Right ventricle myocardium inferior (tissue), 1 donor: ENCODE measurements at places on chromosomes 16 and 17. TPM values are rescaled to one million over a fixed set of nuclear protein-coding genes. Genes with fewer than 3 reads are reported as not detected.
A peak's percentile ranks its signal among the peaks of the same experiment; 100 is the strongest.

Gene KRTAP3-2
- total RNA-seq: not detected

DNA sequence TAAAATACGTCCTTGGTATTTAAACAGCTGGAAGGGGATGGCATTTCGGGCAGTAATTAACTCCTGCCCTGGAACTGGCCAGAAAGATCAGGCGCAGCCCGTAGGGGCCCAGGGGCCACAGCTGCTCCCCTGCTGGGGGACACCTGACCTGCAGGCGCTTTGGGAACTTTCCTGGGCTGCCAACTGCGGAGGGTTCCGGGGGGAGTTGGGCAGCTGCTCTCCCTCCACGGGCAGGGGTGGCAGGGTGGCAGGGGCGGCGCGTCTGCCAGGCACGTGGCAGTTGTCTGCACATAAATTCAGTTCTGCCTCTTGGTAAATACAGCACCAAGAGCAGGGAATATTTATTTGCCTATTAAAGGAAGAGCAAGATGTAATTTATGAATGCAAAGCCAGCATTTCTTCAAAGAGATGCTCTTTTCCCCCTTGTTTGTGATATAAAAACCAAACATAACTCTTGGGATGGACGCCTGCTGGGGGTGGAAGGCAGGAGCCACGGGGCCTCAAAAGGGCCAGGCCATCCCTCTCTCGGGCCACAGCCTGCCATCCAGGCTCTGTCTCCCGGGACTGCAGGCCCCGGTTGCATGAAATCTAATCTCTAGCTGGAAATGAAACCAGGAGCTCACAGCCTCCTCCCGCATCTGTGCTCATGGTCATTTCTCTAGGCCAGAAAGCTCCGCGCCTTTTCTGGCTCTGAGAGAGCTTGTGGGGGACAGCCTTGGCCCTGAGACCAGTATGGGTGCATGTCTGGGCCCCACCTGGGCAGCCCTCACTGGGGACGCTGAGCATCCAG lies 29.9 kb upstream of the CHMP6 start:
- DNase-seq: peak; percentile 37

Gene GAST
- total RNA-seq: not detected

Gene TRAP1
- total RNA-seq: 134 TPM

Gene CTRB1
- not detected for total RNA-seq

Gene CCL18
- 3.7 TPM for total RNA-seq

DNA sequence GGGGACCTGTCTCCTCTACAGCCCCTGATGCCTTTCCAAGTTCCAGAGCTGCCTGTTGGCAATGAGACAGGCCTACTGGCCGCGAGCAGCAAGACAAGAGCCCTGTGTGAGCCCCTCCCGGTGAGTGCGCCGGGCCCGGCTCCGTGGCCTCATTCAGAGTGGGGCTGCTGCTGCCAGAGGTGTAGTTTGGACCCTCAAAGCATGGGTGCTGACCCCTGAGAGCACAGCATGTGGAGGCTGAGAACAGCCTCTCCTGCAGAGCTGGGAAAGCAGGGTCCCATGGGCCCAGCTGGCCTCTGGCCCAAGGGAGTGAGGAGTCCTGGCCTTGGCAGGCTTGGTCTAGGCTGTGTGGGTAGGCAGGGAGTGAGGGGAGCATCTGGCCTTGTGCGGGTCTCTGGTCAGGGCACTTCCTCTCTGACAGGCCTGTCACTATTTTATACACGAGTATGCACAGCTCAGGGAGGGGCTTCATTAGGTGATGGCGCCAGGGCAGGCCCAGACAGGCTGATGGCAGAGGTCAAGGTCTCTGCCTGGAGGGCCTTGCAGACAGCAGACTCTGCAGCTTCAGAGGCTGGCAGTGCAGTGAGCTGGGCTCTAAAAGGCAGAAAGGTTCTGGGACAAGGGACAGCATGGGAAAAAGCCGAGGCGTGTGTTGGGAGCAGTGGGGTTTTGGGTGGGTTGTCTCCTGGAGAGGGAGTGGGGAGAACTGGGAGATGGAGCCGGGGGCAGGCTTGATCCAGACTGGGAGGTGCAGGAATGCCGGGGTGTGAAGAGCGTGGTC lies 43.4 kb downstream of the ADCY7 start:
- DNase-seq: peak; percentile 57

- DNase-seq: no peak
These were observed 241.1 kb downstream of the SOX9 start for GRCh38 chr17:72361892-72362291.

DNA sequence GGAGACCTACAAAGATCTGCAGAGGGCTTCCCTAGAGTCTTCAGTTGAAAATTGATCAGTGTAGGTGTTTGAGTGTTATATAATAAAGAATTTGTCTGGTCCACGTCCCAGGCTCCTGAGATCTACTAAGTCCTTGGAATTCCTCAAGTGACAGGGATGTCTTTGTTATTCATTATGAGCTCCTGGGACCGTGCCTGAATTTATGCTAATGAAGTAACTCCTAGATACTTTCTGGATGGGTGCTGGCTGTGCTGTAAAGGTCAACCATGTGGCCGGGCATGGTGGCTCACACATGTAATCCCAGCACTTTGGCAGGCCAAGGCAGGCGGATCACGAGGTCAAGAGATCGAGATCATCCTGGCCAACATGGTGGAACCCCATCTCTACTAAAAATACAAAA lies 43.7 kb downstream of the CDC27 start:
- no peak for DNase-seq

GRCh38 chr17:75402026-75402425 lies 3.5 kb downstream of the GRB2 start:
- DNase-seq: no peak

GRCh38 chr16:69482410-69482991 lies 58.1 kb downstream of the CYB5B start:
- DNase-seq: peak; percentile 77

GRCh38 chr17:6995500-6996255 lies at the start of gene ALOX12:
Gene ALOX12, plus strand, starts transcription at chr17:6996049. Its CDS starts 69 bp downstream, at chr17:6996118.
- DNase-seq: no peak

DNA sequence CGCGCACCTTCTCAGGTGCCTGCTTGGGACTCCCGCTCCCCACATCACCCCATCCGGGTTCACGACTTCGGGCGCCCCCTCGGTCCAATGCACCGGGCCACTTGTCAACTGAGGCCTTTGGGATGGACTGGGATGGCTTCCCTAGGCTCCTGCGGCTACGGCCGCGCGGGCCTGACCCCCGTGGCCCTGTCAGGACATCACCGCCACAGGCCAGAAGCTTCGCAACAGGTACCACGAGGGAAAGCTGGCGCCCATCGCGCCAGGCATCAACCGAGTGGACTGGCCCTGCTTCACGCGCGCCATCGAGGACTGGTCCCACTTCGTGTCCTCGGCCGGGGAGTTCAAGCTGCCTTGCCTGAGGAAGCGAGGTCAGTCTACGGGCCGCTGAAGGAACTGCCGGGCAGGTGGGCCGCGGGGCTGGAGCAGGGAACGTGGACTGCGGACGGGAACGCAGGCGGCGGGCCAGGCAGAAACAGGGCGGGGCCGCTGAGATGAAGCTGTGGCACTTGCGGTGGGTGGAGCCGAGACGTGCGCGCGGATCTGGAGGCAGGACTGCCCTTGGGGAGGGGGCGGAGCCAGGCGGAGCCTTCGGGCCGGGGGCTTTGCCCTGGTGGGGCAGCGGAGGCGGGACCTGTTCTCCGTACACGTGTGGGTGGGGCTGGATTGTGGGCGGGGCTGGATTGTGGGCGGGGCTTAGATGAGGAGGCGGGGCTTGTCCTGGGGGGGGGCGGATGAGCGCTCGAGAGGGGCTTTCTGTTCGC lies 13.7 kb upstream of the CNGB1 start:
- peak; percentile 94 for DNase-seq

GRCh38 chr17:60618854-60619526 lies 19.0 kb downstream of the PPM1D start:
- no peak for DNase-seq

GRCh38 chr17:63567229-63567628 lies 17.0 kb downstream of the DCAF7 start:
- DNase-seq: no peak

DNA sequence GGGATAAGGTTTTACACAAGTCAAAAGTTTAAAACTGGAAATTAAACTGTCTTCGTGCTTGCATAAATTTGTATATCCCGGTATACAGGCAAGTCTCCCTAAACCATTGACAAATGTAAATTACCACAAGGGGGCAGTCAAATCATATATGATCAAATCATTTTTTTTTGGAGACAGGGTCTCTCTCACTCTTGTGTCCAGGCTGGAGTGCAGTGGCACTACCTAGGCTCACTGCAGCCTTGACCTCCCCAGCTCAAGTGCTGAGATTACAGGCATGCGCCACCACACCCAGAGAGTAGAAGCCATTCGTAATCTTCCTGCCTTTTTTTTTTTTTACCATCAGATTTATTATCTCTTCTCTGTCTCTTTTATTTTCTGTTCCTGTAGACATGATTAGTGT lies 18.5 kb downstream of the TOP2A start:
- no peak for DNase-seq

- DNase-seq: peak; percentile 88
These were observed 29.1 kb upstream of the ITGA3 start for GRCh38 chr17:50026837-50027171.

GRCh38 chr16:69867784-69868560 lies 83.2 kb upstream of the CLEC18A start:
- no peak for DNase-seq

DNA sequence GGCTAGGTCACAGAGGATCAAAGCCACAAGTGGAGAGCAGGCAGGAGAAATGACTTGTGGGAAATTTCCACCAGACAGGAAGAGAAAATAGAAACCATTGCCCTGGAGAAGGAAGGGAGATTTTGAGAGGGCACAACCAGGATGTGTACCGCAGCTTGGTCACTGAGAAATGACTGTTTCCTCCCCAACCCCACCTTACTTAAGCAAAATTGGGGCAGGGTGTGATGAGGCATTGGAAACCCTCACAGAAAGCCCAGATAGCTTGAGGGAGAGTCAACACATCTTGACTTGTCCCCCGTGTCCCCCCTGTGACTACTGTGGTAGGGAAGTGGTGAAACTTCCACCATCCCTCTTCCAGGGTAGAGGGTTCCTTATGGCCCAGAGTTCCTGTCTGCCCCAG lies 113.5 kb upstream of the FAM20A start:
- DNase-seq: no peak

DNA sequence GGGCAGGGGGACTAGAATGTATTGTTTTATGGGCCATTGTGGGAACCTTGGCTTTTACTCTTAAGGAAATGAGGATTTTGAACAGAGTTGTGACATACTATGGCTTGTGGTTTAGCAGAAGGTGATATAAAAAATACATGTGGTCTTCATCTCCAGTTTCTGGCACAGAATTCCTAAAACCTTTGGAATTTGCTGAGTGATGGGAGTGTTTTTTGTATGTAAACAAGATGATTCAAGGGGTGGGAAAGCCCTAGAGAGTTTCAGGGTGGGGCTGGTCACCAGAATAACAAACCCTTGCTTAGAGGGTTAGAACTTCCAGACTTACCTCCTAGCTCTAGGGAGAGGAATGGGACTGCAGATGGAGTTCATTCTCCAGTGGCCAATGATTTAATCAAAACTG lies 316.1 kb downstream of the PHKB start:
- DNase-seq: no peak

GRCh38 chr16:1884155-1884760 lies 12.3 kb upstream of the MEIOB start:
- DNase-seq: no peak

Gene MAF
- total RNA-seq: 19.6 TPM

Gene OTOP2
- not detected for total RNA-seq

- DNase-seq: no peak
These were observed 11.6 kb upstream of the GP1BA start for GRCh38 chr17:4920351-4921048.

Gene GUCY2D
- 0.35 TPM for total RNA-seq

Gene NPTX1
- not detected for total RNA-seq

GRCh38 chr17:3526971-3527370 lies 30.6 kb downstream of the TRPV3 start:
- DNase-seq: no peak

GRCh38 chr17:7553356-7553755 lies 4.5 kb downstream of the TNFSF12 start:
- no peak for DNase-seq

- DNase-seq: no peak
These were observed 13.3 kb downstream of the MIEN1 start for GRCh38 chr17:39716879-39717536.

DNA sequence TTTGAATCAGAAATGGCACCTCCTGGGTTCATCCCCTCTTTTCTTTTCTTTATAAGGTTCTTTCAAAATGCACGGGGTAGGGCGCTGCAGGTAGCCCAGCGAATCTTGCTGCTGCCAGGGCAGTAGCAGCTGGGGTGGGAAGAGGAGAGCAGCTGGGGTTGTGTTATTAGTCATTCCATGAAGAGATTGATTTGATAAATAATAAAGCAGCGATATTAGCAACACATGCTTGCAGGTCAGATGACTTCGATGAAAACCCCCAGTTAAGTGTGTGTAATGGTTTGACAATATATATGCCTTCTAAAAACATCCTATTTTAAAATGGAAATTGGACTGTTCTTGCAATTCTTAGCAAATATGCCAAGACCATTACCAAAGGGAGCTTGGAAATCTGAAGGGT lies 200.7 kb downstream of the CCDC182 start:
- DNase-seq: no peak

Gene SEC14L5
- 23.5 TPM for total RNA-seq

Gene PRSS27
- total RNA-seq: 0.30 TPM

DNA sequence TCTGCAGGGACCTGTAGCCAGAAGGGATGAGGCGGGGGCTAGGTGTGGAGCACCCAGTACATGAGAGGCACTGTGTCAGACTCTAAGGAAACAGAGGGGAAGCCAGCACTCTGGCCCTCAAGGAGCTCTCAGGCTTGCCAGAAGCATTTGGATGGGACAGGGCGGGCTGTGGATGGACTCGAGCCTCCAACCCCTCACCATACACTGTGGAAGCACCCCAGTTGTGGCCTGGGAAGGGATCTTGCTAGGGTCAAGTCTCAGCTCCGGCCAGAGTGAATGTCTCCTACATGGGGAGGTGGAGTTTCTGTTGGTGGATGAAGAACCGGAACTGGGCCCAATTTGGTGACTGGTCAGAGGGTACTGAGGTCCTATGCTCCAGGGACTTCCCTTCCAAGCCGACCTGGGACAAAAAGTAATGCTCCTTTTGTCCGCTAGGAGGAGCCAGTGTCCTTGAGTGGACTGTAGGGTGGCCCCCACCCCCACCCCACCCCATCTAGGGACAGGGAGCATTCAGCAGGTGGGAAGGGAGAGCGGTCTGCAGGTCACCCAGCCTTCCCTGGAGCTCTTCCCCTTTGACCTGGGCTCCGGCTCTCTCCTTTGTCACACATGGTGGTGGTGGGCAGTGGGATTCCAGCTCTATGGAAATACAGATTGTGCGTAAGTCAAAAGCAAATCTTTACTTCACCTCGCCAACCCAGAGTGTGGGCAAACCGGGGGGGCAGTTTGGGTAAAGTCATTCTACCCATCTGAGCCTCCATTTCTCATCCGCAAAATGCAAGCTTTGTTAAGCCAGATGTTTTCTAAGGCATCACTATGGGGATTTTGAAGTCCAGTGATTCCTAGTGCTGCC lies 20.4 kb upstream of the PHB1 start:
- no peak for DNase-seq

DNA sequence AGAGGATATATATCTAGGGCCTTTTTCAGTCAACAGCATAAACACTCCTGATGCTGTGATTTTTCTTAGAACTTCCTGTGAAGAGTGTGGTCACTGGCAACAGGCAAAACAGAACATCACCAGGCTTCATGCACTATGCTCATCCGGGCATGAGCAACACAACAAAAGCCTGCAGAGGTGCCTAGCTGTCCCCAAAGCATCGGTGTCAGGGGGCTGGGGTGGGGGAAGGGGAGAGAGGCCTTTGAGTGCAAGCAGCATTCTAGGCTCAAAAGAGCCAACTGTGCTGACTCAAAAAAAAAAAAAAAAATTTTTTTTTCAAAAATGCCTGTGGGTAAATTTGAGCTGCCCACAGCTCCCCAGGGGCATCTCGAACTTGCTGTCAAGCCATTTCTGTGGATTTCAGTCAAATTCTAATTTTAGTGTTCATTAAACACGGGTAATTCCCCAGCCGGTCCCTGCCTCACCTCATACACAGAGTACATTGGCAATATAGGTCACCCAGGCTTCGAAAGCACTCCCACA lies 194.6 kb upstream of the DYNLRB2 start:
- DNase-seq: no peak
